SK-N-DZ (cell line): ENCODE measurements at places on chromosomes 1 and 21.
A peak's percentile ranks its signal among the peaks of the same experiment; 100 is the strongest.

- no peak for DNase-seq
These were observed 52.2 kb upstream of the ETS2 start for GRCh38 chr21:38753557-38753971.

GRCh38 chr1:16281765-16282164, 44.8 kb upstream of the CPLANE2 start:
- DNase-seq: no peak

DNA sequence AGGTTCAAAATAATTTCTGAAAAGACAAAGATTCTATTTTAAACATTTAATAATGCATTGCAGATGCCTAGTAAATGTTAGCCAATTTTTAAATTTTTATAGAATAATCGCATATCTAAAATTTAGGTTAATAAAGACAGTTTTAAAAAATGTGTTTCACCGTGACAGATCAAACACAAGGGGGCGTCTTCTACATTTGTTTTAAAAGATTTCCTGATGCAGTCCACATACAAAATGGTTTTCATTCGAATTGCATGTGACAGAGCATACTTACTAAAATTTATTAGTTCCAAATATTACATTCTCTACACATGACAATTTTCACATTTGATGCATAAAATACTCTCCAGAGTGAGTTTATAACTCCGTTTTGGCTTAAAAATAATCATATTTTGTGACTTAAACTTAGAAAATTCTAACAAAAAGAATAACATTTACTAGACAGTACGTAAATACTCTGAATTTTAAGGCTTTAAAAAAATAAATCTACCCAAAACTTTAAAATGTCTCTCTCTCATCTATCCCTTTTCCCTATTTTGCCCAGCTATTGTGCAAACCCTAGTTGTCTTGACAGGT, 75.5 kb downstream of the ADAMTS1 start:
- peak; percentile 24 for DNase-seq

- no peak for DNase-seq
These were observed 29.3 kb upstream of the IL20 start for GRCh38 chr1:206836111-206836510.

DNA sequence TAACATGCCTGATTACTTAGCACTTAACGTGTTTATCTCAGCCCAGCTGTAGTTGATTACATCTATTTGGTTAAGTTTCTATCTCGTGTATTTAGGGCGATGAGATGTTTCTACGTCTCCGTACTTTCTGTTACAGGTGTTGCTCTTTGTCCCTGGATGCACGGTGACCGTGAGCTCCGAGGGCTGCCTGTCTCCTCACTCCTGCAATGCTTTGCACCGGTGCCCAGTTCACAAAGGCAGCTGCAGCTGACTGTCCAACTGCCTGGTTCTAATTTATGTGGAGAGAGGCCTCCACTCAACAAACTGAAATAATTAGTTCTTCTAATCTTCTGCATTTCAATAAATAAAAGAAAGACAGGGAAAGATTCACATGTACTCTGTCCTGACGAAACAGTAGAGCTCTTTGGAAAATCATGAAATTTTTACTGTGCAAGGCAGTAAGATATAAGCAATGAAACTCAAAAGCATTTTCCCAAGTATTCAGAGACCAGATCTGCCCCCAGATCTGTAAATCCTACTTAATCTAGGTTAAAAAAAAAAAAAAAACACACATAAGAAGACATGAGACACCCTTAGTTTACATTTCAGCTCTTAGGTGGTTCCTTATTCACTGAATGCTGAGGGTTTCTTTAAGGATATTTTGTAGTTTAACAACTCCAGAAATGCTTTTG, 108.2 kb downstream of the TGFBR3 start:
- DNase-seq: peak; percentile 28

DNA sequence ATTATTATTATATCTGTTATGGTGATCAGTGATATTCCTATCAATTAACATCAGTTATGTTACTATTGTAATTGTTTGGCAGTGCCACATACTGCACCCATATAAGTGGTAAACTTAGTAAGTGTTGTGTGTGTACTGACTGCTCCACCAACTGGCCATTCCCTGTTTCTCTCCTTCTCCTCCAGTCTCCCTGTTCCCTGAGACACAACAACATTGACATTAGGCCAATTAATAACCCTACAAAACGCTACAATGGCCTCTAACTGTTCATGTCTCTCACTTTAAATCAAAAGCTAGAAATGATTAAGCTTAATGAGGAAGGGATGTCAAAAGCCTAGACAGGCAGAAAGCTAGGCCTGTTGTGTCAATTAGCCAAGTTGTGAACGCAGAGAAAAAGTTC, 6.6 kb upstream of the THRAP3 start:
- DNase-seq: no peak

DNA sequence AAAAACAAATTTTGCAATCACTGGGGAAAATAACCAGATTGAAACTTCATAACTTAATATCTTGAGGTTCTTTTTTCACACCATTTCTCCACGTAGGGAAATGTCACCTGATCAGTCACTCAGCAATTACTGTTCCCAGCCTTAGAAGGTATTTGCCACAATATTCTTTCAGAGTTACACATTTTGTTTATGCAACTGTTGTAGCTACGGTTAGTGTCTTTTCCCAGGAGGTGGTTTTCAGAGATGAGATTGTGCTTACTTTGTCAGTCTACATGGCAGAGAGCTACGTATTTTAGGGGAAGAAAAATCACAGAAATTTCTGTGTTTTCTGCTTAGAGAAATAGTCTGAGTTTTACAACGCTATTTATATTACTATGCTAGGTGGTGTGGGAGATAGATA, 792.8 kb upstream of the B3GALT2 start:
- no peak for DNase-seq

- no peak for DNase-seq
These were observed 53.3 kb upstream of the ATP1B1 start for GRCh38 chr1:169053196-169053595.

GRCh38 chr21:44760376-44760775, 41.2 kb downstream of the UBE2G2 start:
- DNase-seq: no peak

DNA sequence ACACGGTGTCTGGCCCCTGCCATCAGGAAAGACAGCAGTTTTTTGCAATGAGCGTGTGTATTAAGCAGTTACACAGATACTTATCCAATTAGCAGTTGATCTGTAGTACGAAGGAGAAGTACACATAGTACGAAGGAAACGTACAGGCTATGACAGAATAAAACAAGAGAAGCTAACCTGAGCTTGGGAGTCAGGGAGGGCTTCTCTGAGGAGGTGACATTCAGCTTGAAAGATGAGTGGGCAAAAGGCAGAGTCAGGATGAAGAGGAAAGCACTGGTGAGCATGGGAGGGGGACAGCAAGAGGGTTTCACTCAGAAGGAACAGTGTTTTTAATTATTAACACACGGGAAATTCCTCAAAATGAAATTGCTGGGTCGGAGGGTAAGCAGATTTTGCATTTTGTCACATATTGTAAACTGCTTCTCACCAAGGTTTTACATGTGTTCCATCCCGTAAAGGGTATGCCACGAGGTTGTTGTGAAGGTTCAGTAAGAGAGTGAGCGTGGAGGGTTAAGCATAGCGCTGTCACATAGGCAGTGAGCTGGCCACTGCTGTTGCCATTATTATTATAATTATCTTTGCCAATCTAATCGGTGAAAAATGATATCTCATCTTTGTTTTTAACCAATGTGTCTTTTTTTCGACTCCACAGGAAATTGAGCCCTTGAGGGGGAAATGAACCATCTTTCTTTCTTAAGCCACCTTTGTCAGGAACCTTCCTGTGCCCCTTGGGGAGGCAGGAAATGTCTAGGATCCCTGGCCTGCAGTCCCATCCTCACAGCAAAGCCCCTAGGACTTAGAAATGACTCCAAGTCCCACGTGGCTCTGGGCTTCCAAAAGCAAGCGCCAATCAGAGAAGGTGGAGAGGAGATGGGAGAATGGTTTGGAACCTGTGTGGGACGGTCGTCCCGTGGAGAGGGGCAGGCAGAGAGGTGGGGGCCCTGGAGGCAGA, 47.3 kb upstream of the POU3F1 start:
- no peak for DNase-seq
